Dorsolateral prefrontal cortex (tissue), 122 donors: ENCODE measurements at places on chromosomes 12 and 14.

DNA sequence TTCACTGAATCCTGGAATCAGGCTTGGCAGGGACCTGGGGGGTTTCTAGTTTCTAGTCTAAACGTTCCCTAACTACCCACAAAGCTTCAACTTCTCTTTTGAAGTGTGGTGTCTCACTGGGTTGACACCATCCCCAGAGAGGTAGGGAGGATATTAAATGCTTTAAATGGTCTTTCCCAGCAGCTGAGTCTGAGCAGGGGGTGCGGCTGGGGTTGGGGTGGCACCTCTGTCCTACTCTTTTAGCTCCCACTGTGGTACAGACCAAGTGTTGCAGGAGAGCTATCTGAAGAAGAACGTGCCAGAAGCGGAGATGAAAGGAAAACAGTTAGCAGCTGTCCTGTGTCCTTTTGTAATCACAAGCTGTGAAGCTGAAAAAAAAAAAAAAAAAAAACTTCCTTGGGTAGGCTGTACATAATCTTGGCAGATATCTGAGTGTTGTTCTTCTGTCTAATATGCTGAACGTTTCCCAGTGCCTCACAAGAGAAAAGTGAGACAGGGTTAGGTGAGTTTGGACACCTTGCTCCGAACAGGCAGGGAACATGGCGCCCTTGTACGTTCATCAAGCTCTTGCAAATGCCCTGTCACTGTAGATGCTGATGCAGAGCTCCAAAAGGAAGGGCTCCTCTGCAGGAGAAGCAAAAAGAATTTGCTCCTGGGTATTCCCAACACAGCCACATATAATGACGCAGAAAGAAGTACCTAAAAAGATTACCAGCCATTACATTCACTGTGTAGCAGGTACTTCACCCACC is 447.2 kb downstream of the APAF1 start:
- DNase-seq, result no peak

DNA sequence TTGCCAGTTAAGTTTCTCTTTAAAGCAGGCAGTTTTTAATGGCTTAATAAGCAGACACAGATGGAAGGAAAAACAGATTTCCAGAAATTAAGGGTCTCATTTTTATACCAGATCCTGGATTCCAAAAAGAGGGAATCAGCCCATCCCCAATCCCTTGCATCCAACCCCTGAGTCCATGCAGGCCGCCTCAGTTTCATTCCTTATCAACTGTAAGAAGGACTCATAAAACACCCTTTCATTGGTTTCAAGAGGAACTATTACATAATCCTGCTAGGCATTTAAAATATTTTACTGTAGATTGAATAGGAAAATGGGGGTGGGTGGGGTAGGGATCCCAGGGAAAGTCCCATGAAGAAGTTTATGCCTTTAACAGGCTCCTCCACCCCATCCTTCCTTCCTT is 9.4 kb downstream of the CCDC184 start:
- DNase-seq, result no peak

DNA sequence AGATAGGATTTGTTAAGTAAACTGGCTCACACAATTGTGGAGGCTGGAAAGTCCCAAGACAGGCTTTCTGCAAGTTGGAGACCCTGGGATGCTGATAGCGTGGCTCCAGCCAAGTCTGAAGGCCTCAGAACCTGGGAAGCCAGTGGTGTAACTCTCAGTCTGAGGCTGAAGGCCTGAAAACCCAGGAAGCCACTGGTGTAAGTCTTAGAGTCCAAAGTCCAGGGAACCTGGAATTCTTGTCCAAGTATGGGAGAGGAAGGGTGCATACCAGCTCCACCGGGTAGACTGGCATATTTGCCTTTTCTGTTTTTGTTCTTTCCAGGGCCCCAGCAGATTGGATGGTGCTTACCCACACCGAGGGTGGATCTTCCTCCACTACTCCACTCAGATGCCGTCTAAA is 18.1 kb downstream of the GMFB start:
- DNase-seq, result no peak

DNA sequence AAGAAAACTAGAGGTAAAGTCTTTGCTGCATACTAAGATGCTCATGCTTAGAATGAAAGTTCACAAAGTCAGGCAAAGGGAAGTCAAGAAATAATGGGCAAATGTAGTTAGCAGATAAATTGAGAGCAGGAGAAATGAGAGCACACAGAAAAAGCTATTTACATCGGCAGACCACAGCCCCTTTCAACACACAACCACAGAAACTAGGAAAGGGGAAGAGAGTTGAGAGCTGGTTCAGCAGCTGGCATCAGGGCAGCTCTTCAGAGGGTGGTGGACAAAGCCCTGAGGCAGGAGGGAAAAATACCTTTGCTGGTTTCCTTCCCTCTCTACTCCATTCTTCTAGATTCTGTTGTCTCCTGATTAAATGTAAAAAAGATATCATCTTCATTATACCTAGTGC is 95.4 kb upstream of the ANO4 start:
- DNase-seq, result no peak

DNA sequence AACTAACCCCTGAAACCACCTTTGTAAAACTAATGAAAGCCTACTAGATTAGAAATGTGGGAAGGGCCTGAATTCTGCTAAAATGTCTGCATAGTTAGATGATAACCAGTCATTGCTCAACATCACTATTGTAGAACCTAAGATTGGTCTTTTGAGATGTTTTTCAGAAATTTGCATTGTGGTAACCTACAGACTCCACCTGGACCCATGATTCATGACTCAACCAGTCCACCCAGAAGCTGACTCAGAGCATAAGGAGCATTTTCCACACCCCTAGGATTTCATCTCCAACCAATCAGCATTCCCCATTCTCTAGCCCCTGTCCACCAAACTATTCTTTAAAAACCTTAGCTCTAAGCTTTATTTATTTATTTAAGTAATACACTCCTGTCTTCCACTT is 30.4 kb upstream of the CHGA start:
- DNase-seq, result no peak

- DNase-seq, result no peak
Measured at GRCh38 chr14:22383515-22384166, 205.4 kb downstream of the DAD1 start.

- no peak for DNase-seq
Measured at GRCh38 chr14:20512177-20512905, 7.0 kb downstream of the RNASE10 start.

DNA sequence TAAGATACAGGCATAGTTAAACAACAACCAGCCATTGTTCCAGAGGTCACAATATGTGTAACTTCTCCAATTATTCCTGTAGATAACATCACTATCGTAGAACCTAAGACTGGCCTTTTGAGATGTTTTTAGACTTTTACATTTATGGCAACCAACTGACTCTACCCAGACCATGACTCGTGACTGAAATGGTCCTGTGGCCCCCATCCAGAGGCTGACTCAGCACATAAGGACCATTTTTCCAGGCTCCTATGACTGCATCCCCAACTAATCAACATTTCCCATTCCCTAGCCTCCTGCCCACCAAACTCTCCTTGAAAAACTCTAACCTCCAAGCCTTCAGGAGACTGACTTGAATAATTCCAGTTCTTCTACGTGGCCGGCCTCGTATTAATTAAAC is 52.6 kb upstream of the NID2 start:
- DNase-seq, result no peak

DNA sequence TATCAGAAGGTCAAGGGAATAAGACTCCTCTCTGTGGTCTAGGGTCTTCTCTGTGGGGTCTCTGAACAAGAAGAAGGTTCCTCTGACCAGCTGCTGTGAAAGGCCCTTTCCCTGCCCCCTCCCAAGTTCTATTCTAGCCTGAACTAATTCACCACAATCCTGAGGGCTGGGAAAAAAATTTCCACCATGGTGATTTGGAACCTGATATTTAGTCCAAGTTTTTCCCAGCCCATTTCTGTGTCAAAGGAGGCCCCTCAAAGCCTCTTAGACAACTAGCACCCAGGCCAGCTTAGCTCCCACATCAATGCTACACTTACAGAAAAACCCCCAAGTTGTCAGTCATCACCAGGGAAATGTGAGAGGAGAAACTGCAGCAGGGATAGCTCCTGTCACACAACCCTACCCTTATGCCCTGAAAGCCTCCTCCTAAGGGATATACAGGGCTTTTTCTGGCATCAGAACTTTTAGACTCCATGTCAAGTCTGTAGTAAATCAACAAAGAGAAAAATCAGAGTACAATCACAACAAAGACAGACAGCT is 4.5 kb downstream of the FMNL3 start:
- DNase-seq, result no peak

GRCh38 chr14:36315159-36315853 is 5.1 kb downstream of the MBIP start:
- DNase-seq, result no peak

GRCh38 chr14:102140027-102140749 is 491 bp downstream of the WDR20 start:
- DNase-seq, result peak; percentile 34

DNA sequence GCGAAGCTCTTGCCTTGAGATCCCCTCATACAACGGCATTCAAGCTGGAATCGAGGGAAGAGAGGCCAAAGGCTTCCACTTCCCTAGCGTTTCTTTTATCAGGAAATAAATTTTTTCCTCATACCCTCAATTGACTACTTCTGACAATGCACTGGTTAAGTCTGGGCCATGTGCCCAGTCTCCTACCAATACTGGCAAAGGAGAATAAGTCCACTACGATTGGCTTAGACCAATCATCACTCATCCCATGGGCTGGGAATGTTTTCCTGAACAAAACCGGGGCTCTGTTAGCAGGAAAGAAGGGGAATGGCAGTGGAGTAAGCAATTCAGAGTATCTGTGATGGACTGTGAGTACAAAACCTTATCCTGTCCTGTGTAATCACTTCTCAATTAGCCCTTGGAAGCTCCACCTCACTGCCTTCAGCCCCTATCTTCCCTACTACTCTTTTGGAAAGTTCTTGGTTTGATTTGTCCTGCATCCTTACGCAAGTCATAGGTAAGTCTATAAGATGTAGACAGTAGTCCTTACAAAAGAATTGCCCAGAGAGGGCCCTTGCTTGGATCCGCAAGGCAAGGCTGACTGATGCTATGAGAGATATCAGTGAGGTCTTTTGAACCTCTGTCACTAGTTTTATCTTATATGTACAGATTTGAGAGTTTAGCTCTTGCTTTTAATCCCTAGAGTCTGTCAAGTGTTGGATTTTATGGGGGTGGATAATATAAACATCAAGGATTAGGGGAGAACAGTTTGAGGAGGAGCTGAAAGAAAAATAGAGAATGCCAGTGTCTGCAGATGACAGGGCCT is 36.3 kb upstream of the CDK17 start:
- no peak for DNase-seq

- no peak for DNase-seq
Measured at GRCh38 chr12:111431772-111432171, 26.0 kb downstream of the SH2B3 start.

DNA sequence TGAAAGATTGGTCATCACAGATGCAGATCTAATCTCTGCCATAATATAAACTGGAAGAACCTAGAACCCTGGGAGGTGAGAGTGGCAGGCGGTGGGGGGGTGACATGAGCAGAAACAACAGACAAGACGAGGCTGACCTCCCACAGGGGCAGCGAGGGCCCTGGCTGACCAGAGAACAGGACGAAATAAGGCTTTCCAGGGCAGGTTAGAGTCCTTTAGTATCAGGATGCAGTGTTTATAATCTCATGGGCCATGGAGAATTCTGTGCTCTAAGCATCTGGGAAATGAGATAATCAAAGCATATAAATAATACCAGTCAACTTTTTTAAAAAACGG is 102.7 kb upstream of the BCL2L14 start:
- DNase-seq, result no peak

GRCh38 chr12:99332936-99333591 is 314.5 kb upstream of the GARIN6 start:
- no peak for DNase-seq

GRCh38 chr12:81261508-81262207 is 183.8 kb downstream of the ACSS3 start:
- DNase-seq, result no peak

- peak; percentile 85 for DNase-seq
Measured at GRCh38 chr12:53452159-53453077, 516 bp downstream of the PCBP2 start.

DNA sequence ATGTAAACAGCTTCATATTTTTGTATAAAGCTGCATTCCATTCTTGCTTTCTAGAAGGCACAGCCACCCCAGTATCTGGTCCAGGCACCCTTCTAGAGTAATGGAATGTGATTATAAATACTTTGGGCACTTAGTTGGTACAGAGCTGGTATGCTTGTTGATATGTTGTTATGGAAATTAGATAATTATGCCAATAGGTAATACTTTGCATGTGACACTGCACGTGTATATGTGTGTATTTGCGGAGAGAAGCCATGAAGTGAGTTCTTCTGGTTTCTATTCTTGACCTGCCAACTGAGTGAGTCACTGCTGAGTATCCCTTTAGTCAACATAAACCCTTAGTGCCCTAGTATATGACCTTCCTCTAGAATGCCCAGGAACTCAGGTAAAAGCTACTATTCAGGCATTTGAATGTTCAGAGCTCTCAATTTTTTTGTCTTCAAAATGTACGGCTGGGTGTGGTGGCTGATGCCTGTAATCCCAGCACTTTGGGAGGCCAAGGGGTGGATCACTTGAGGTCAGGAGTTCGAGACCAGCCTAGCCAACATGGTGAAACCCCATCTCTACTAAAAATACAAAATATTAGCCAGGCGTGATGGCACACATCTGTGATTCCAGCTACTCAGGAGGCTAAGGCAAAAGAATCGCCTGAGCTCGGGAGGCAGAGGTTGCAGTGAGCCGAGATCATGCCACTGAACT is 6.2 kb upstream of the TCP11L2 start:
- DNase-seq, result no peak

GRCh38 chr14:100882026-100882967 is 21.2 kb downstream of the RTL1 start:
- no peak for DNase-seq

- DNase-seq, result peak; percentile 38
Measured at GRCh38 chr14:77024171-77024691, 4.3 kb downstream of the IRF2BPL start.

GRCh38 chr12:23884909-23885308 is 64.6 kb downstream of the SOX5 start:
- no peak for DNase-seq

- DNase-seq, result no peak
Measured at GRCh38 chr12:124487066-124487833, 80.2 kb downstream of the NCOR2 start.

- peak; percentile 46 for DNase-seq
Measured at GRCh38 chr14:88242446-88242845, 80.6 kb downstream of the KCNK10 start.

DNA sequence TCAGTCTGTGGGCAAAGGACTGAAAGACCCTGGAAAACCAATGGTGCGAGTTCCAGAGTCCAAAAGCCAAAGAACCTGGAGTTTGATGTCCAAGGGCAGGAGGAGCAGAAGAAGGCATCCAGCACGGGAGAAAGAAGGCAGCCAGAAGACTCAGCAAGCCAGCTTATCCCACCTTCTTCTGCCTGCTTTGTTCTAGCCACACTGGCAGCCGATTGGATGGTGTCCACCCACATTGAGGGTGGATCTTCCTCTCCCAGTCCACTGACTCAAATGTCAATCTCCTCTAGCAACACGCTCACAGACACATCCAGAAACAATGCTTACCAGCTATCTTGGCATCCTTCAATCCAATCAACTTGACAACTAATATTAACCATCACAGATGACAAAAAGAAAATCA is 57.2 kb upstream of the CAPRIN2 start:
- no peak for DNase-seq

GRCh38 chr12:1212526-1212925 is 221.5 kb downstream of the ERC1 start:
- DNase-seq, result no peak

- no peak for DNase-seq
Measured at GRCh38 chr12:66000958-66001357, 129.6 kb downstream of the LLPH start.

- no peak for DNase-seq
Measured at GRCh38 chr12:116609319-116610114, 50.3 kb downstream of the MAP1LC3B2 start.

- DNase-seq, result no peak
Measured at GRCh38 chr14:79281244-79282152, 929.8 kb downstream of the DIO2 start.

- DNase-seq, result no peak
Measured at GRCh38 chr12:64650762-64651161, 40.5 kb downstream of the RASSF3 start.
